ENCODE measurements at places on chromosomes 4 and X.

DNA sequence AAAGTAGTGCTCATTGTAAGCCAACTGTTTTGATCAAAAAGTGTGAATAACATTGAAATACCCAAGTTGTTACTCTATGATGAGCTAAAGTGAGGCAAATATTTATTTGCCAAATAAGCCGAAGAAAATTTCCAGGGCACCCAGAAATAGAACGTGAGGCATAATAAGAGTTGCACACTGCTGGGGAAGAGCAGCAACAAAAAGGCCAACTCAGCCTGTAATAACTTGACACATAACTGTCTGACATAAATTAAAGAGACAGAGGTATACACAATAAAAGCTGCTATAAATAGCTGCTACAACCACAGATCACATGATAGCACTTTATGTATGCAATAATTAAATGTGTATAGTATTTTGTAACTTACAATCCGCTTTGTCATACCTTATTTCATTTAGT lies 2.0 kb upstream of the ABCB7 start:
- DNase-seq = no peak

DNA sequence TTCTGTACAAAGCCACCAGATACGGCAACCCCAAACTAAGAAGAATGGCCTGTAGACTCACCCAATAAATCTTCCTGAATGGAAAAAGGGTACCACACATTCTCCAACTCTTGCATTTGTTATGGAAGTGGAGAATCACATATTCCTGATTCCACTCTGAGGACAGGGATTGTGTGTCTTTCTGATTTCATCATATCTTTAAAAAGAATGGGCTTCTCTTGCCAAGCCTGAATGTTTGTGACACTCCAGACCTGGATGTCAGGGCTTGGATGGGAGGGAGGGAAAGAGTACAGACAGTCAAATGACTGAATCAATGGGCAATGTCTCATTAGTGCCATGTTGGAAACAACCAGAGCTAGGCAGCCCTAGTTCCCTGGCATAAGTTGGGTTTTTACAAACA lies 77.4 kb downstream of the PLAC1 start:
- DNase-seq = peak; percentile 69

DNA sequence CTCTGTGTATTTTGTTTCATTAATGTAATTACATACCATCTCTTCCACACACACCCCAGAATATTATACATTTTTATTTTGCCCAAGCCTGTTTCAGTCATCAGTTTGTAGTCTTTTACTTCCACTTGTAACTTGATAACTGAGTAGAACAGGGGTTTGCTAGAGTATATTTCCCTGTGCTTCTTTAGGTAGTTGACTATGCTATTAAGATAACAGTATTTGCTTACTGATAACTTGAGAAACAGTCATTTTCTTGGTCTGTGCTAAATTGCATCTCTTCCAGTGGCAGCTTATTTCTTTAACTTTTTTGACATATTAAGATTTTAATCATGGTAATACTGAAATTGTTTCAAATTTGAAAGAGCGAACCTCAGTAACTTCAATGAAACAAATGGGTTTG lies 7.0 kb upstream of the XK start:
- DNase-seq = no peak

DNA sequence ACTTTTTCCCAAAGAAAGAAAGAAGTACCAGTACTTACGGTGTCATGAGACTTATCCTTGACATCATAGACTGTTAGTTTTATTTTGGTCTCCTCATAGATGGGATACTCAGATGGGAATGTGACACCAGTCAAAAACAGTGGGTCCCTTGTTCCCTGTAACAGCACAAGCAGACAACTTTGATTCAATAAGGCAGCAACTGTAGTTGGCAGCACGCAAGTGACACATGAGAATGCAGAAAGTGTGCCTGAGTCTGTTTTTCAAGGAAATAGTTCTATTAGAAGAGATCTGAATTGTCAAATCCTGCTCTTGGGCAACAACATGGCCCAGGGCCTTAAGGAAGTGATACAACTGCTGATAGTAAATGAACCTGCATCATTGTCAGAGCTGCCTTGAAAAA lies 443.2 kb downstream of the INPP4B start:
- DNase-seq = peak; percentile 83

- DNase-seq = no peak
Measured at GRCh38 chrX:10109695-10110094, 47.1 kb upstream of the CLCN4 start.
